ENCODE measurements at places on chromosomes 2 and 18.

DNA sequence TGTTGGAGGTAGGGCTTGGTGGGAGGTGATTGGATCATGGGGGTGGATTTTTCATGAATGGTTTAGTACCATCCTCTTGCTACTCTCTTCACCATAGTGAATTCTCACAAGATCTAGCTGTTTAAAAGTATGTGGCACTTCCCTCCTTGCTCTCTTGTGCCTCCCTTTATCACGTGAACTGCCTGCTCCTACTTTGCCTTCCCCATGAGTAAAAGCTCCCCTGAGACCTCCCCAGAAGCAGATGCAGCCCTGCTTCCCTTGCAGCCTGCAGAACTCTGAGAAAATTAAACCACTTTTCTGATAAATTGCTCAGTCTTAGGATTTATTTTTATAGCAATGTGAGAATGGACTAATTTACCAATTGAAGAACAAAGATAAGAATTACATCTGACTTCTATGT is 223.1 kb downstream of the RNF144A start:
- no peak for DNase-seq

- DNase-seq, result no peak
These were observed 14.1 kb downstream of the GLI2 start for GRCh38 chr2:120749506-120750431.

DNA sequence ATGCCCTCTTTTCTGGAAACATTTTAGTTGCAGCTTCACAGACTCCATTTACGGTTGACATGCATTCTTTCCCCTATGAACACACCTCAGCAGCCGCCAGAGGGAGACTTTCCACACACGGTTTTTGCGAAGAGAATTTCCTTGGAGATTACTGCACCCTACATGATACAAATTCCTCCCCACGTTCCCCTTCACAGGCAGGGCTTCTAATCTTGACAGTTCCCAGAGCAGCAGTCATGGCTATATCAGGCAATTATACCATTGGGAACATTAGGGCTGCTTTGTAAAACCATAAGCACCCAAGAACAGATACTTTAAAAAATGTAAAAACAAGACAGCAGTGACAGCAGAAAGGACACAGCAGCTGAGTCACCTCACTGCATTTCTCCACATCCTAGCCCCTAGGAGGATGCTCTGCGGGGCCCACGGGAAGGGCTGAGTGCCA is 253.8 kb downstream of the TGIF1 start:
- no peak for DNase-seq

- DNase-seq, result peak; percentile 87
These were observed at the start of gene STAT1 for GRCh38 chr2:191013932-191014652. Gene STAT1, minus strand, starts transcription at chr2:191014171. Its CDS starts 4,168 bp downstream, at chr2:191010003.

DNA sequence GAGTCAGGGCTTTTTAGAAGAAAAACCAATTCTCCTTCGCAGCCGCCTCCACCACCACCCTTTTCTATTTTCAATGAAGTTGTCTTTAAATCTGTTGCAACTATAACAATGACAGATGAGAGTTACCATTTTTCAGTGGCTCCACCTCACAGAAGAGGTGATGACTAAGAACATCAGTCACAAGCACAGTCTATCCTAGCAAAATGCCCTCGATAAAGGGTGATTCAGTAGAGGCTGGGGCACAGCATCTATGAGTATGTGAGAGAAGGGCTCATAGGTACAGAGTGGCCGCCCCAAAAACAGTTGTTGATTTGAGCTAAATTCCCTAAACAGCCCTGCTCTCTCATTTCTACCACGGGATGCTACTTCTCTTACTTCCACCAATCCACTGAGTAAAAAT is 310.8 kb upstream of the MGAT5 start:
- no peak for DNase-seq

DNA sequence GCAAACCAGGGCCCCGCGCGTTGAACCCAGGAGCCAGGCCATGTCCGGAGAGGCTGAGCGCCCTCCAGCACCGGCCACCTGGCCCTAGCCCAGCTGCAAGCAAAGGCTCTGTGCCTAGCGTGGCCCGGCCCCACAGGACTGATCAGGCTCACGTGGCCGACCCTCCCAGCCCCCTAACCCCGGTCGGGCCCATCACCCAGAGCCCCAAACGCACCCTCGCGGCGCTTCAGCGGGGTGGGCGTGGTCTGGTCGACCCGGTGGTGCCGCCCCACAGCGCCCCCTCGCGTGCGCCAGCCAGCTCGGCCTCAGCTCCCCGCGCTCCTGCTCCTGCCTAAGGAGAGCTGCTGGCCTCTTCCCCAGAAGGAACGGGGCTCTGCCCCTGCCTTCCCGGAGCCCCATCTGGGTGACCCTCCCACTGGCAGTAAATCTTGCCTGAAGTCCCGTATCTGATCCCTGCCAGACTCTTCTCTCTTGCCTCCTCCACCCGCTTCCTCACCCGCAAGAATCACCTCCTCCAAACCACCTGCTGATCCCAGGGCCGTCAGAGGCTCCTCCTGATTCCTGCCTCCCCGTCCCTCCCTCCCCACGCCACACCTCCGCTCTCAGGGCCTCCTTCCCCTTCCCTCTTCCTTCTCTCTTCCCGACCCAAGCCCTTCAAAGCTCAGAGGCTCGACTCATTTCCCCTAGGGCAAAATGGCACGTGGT is 12.3 kb upstream of the TEX51 start:
- DNase-seq, result peak; percentile 15

DNA sequence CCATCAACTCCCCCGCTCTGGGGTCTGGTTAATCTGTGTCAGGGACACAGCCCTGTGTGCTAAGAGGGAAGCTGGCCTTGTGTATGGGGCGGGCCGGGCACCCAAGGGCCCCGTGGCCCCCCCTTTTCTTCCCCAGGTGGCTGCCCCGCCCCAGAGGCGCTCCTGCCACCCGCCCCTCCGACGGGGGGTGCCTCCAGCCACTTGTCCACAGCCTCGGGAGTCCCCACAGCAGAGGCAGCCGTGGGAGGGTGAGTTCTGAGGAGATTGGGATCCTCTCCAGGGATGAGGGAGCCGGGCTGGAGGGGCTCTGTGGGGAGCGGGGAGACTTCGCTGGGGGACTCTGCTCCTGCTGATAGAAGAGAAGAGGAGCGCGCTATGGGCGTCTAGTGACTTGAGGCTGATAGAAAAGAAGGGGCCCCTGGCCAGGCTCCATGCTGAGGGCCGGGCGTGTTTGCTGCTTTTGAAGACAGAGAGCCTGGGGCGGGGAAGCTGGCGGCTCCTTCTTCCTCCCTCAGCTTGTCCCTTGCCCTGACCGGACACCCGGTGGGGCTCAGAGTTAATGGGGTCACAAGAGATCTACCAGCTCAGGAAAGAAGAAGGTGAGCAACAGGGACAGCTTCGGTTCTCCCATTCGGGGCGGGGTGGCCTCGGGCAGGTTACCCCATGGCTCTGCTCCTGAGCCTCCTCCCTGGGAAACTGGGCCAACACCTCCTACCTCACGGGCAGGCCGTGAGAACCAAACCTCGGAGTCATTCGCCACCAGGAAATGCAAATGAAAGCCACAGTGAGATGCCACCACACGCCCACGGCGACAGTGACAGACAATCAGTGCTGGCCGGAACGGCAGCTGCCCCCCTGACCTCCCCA is 89.4 kb upstream of the TAF1B start:
- DNase-seq, result no peak

GRCh38 chr2:239396881-239397681 is 3.7 kb downstream of the HDAC4 start:
- no peak for DNase-seq

All from NCI-H1092 (cell line).